ENCODE measurements at places on chromosomes 7 and 10. TPM values are rescaled to one million over a fixed set of nuclear protein-coding genes. Genes with fewer than 3 reads are reported as not detected.

DNA sequence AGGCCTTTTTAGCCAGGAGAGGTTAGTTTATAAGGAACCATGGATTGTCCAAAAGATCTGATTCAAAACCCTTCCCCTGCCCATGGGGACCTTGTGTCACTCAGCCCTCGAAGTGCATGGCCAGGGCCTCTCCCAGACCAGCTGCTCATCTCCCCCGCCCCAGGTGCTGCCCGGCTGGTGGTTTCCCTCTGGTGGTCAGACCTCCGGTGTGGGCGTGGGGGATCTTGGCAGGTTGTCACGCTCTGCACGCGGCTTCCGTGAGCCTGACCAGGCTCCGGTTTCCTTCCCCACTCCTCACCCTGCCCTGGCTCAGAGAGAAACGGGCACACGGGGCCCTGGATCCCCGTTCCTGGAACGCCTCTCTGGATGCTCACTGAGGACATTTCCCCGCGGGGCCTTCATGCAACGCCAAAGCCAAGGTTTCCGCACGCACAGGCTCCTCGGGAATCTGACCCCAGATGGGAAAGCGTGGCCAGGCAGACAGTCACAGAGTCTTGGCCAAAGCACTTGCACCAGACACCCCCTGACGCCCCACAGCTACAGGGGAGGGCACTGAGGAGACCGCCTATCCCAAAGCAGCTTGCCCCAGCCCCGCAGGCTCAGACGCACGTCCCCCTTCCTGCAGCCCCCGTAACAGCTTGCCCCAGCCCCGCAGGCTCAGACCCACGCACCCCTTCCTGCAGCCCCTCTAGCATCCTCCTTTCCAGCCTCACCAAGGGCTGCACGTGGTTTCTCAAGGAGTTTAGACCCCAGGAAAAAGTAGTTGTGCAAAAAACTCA, 7.8 kb upstream of the DIP2C start:
- DNase-seq, result peak; percentile 32

- no peak for DNase-seq
Measured at GRCh38 chr10:57188846-57189245, 827.8 kb upstream of the ZWINT start.

Gene TMEM229A
- not detected for total RNA-seq

DNA sequence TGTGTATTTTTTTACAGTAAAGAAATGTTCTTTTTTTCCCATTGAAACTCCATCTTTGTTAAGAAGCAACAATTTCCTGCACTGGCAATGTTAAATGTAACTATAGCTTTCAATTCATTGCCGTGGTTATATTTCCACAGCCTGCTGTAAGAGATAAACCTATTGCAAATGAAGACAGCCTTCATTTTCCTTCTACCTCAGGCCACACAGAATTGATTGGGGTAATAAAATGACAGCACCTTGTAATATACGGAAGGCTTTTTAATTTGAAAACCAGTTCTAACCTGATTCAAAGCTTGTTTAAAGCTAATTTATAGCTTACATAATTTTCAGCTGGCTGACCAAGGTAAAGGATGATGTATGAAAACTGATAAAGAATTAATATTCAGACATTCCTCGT, 161.9 kb downstream of the PHF14 start:
- DNase-seq, result no peak

DNA sequence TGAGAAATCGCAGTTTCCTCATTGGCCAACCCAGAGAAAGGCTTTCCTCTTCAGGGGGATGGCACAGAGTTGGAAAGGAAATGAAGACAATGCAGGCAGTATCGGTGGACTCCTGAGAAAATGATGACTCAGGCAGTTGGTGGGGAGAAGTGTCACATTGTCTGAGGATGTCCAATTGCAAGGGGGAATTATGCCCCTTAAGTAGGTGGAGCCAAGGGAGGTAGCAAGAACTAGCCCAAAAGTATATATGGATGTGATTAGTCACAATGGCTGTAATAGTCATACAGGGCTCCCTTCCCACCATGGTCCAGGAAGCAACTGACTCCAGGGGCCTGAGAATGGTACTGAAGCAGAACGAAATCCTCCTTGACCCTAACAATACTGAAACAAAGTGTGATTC, 58.3 kb upstream of the EGFR start:
- DNase-seq, result no peak

GRCh38 chr10:127410030-127410429, 139.1 kb upstream of the NPS start:
- no peak for DNase-seq
